ENCODE measurements at places on chromosomes 16 and 17.

GRCh38 chr17:50018909-50019308 is 23.9 kb upstream of the DLX3 start:
- no peak for DNase-seq

DNA sequence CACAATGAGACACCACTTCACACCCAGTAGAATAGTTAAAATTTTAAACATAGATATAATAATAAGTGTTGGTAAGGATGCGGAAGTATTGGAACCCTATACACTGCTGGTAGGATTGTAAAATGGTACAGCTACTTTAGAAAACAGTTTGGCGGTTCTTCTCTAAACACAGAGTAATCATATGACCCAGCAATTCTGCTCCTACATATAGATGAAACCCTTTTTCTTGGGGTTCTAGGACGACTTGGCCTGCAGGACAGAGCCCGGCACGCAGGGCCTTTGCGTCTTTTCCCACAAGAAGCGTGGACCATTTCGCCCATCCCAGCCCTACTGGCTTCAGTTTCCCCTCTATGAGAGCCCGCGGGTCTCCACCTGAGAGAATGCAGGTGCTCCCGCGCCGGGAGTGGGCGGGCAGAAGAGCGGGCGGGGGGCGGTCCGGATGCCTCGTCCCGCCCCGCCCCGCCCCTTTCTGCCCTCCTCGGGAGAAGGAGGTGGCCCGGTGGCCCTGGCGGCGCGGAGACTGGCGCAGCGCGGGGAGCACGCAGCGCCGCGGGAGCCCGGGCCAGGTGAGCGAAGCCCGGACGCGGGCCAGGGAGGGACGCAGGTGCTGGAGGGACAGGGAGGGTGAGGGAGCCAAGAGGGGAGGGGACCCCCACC is at the start of gene SDR42E2:
Gene SDR42E2, plus strand, starts transcription at position 508 of the 657 bp plus-strand sequence. CDS start 3,077 bp downstream, outside the sequence.
- no peak for DNase-seq

- no peak for DNase-seq
These were observed 16.6 kb downstream of the SGSH start for GRCh38 chr17:80203471-80203963.

- DNase-seq: no peak
These were observed 63.4 kb downstream of the CRLF3 start for GRCh38 chr17:30761060-30761459.

GRCh38 chr16:70801611-70802010 is 653 bp upstream of the VAC14 start:
- DNase-seq: no peak

DNA sequence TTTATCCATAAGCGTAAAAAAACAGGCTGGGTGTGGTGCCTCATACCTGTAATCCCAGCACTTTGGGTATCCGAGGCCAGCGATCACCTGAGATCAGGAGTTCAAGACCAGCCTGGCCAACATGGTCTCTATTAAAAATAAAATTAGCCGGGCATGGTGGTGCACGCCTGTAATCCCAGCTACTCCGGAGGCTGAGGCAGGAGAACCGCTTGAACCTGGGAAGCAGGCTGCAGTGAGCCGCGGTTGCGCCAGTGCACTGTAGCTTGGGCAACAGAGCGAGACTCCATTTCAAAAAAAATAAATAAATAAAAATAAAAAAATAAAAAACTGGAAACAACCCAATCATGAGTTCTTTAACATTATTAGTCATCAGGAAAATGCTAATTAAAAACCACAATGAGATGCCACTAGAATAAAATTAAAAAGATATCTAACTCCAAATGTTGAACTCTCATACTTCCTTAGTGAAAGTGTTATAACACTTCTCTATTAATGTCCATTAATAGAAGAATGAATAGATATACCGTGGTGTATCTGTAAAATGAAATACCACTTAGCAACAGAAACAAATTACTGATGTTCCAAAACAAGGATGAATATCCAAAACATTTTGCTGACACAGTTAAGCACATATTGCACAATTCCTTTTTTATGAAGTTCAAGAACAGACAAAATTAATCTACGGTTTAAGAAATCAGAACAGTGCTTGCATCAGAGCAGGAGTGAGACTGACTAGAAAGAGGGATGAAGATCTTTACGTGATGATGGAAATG is 13.1 kb downstream of the MPHOSPH6 start:
- no peak for DNase-seq

DNA sequence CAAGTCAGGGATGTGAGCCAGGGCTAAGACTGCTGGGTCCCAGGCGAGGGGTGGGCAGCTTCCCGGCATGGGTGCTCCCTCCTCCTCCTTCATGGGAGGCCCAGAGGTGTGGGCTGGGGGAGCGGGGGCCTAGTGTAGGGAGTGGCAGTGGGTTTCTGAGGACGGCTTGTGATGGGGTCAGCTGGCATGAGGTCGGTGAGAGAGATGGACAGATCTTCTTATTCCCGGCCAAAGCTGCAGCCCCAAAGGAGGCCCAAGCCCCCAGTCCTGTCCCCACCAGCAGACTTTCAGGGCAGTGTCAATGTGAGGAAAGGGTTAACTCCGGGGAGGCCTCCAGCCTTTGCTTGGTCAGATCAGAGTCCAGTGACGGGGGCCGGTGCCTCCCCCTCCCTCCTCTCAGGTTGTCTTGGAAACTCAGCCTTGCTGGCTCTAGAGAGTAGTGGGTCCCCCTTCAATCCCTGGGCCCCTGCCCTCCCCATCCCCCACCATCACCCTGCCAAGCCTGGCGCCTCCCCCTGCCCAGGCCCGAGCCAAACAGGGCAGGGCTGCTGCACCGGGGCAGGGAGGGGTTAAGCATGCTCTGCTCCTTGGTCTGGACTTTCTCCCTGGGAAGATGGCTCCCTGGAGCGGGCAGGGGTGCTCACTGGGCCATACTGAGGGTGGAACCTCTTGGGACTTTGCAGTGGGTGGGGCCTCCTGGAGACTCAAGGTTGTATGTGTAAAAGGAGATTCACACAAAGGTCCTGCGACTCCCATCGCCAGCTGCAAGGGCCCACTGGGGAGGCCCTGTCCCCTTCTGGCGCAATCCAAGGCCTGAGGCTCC is 12.4 kb downstream of the NAT9 start:
- DNase-seq: no peak

GRCh38 chr17:61427567-61427966 is 24.7 kb upstream of the TBX4 start:
- no peak for DNase-seq

DNA sequence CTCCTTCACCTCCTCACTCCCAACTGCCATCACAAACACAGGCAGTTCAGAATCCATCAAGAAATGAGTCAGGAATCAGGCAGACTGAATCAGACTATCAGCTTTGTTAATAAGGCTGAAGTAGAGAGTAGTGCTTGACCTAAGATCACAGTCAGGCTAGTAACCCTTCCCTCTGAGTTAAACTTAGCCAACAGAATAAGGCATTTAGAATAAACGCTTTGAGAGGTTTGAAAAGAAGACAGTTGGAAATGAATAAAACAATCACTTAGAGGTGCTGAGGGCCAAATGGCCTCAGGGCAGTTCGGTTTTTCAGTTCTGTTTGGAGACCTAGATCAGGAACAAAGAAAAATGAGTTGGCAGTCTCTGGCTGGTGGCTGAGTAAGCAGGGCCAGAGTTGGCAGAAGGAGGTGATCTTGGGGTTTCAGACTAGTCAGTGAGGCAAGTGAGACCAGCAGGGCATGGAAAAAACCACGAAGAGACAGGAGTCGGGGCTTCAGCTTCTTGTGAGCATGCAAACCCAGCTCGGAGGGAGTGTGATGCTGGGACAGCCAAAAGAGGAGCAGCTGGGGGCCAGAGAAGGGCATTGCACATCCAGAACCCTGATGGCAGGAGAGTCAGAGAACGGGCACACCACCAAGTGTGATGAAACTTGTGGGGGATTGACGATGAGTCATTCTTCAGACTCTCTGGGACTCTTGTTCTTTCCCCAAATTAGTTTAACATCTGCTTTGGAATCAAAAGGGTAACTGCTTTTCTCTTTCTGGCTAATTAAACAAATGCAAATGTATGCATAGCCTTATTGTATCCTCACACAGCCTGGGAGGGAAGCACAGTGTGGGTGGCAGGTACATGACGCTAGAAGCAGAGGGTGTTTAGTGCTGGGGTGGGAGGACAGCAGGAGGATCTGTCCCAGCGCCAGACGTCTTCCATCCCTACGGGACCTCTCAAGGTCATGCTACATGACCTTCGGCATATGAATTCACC is 54.8 kb downstream of the SPECC1 start:
- DNase-seq: no peak

- no peak for DNase-seq
These were observed 27.1 kb downstream of the PMP22 start for GRCh38 chr17:15238057-15238456.

DNA sequence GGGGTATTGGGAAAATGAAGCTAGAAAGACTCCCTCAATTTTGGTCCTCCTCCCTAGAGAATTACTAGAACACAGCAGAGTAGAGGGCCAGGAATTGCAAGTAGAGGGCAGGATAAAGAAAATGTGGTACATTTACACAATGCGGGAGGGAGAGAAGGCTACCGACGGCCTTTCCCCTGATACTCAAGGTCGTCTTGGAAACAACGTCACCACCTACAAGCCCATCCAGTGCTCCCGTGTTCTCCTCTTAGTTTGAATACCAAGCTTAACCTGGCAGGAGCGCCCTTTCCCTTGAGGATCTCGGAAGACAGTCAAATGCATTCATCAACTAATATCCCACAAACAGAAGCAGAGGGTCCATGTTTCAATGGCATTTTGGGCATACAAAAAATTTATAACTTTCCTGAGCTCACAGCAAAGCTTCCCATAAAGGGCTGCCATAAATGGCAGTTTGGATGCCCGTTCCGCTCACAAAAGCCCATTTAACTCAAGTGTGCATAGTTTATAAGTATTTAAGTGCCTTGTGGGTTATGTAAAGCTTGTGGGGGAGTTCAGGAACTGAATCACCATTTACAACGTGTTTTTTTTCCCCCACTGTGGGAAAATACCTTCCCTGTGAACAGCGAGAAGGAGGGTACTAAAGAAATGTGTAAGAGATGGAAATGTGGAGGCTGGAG is 414.6 kb downstream of the SLC39A11 start:
- DNase-seq: no peak

GRCh38 chr16:85708338-85708737 is 19.6 kb upstream of the GINS2 start:
- no peak for DNase-seq
